ENCODE measurements at places on chromosomes 7 and 10.

GRCh38 chr7:117152213-117153007 lies 170.4 kb downstream of the WNT2 start:
- no peak for DNase-seq

- no peak for DNase-seq
These were observed 110.1 kb downstream of the ACTR3B start for GRCh38 chr7:152869677-152870051.

GRCh38 chr10:16381083-16381482 lies 55.7 kb upstream of the PTER start:
- no peak for DNase-seq

DNA sequence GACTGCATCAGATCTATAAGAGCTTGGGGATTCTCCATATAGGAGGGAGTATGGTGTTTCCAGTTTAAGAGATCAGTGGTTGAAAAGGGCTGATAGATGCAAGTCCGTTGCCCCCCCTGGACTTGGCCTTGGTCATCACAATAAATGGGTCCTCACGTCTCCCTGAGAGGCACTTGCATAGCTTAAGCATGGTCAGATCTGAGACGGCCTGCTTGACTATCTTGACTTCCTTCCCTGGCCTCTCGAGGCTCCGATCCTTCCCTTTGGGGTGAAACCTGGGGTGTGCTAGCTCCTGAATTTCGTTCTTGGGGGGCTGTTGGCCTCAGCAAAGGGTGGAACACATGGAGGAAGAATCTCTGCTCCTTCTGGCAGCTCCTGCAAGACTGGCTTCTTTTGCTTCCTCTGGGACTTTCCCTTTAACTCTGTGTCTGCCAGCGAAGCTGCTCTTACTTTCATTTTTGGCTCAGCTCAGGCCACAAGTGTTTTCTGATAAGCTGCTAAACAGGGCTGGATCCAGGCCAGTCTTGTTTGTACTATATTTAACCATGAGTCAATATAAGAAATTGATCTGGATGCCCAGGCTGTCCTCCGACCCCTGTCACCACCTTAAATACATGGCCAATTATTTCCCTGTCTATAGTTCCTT lies 11.2 kb upstream of the ZNF485 start:
- no peak for DNase-seq

- DNase-seq = no peak
These were observed 18.9 kb downstream of the NOD1 start for GRCh38 chr7:30459591-30460245.

GRCh38 chr10:118698421-118698820 lies 56.3 kb downstream of the CACUL1 start:
- DNase-seq = peak; percentile 80

DNA sequence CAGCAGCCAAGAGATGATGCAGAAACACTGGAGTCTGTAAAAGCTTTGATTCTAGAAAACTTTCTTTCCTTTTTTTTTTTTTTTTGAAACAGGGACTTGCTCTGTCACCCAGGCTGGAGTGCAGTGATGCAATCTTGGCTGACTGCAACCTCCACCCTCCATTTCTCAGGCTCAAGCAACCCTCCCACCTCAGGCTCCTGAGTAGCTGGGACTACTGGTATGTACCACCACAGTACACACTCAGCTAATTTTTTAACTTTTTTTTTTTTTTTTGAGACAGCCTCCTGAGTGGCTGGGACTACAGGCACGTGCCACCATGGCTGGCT lies 17.0 kb upstream of the BAG3 start:
- no peak for DNase-seq

DNA sequence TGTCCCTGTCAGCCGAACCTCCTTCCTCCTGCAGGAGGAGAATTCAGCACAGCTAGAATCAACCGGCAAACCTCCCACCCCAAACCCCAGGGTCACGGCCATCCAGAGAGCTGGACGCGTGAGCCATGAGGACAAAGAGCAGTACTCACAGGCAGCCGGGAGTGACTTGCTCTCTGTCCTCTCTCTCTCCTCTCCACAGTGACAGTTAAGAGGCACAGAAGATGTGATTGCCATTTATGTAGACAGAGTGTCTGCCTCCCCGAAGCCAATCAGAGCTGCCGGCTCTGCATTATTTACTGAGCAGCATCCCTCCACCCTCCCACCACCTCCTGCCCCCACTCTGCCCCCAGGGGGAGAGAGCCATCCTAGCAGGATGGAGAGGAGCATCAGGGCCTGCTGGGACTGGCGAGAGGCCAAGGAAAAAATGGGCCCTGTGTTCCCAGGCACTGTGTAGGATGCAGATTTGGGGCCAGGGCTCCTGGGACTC lies 4.3 kb downstream of the DDC start:
- DNase-seq = no peak

GRCh38 chr7:29282819-29283414 lies 88.3 kb downstream of the CHN2 start:
- no peak for DNase-seq

DNA sequence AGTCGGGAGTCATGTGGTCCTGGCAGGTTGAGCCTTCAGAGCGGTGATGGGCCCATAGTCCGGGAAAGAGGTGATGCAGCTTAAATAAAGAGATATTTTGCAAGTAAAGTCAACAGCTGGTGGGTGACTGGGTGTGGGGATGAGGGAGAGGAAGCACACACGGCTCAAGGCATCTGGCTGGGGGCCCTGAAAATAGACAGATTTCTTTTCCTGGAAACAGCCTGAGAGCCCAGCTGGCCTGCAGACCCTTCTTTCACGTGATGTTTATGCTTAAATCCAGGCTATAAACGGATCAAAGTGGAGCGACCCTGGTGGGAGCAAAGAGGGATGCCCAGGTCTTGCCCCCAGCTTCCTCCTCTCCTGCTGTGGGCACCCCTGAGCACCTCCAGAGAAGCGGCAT lies 149.1 kb downstream of the TEX36 start:
- DNase-seq = no peak

DNA sequence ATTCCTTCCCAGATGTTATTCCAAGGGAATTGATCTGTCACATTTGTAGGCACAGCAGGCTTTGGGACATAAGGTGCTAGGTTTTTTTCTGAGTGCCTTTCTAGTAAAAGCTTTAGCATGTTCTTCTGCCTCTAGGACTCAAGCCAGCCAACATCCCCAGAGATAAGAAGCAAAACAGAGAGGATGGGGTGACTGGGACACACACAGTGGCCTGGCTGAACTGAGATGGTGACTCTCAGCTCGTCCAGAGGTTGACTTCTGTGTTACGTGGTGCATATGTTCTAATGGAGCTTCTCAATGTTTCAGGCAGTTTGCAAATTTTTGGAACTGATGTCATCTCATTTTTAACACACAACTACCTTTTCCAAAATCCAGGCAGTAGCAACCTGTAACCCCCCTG lies 188.1 kb upstream of the CELF2 start:
- no peak for DNase-seq

GRCh38 chr7:43199371-43200160 lies 87.1 kb downstream of the HECW1 start:
- DNase-seq = no peak

DNA sequence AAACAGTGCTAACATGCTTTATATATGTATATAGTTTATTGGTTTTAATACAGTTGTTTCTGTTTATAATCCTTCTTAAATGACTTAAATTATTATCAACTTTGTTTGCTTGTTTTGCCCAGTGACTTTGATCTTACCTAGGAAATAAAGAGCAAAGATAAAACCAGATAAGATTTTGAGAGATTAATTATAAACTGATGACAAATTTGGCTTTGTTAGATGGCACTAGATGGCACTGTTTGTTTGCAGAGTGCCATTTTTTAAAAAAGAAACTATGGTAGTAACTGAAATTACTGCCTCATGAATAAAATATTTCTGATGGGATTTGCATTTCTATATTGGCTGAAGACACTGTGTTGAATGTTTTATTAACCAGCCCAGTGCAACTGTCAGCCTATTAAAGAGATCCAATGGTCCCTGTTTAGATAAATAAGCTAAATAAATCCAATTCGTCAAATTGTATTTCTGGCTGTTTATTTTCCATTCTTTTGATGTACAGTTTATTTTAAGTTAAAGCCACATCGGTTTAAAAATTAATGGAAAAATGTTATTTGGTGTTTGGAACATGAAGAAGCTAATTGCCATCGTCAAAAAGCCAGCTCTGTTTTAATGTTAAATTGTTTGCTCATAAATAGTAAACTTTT lies 28.7 kb downstream of the VTI1A start:
- DNase-seq = no peak

- no peak for DNase-seq
These were observed 8.5 kb upstream of the BAG3 start for GRCh38 chr10:119642556-119643111.

GRCh38 chr7:109637428-109637990 lies 1067.8 kb downstream of the DNAJB9 start:
- no peak for DNase-seq

DNA sequence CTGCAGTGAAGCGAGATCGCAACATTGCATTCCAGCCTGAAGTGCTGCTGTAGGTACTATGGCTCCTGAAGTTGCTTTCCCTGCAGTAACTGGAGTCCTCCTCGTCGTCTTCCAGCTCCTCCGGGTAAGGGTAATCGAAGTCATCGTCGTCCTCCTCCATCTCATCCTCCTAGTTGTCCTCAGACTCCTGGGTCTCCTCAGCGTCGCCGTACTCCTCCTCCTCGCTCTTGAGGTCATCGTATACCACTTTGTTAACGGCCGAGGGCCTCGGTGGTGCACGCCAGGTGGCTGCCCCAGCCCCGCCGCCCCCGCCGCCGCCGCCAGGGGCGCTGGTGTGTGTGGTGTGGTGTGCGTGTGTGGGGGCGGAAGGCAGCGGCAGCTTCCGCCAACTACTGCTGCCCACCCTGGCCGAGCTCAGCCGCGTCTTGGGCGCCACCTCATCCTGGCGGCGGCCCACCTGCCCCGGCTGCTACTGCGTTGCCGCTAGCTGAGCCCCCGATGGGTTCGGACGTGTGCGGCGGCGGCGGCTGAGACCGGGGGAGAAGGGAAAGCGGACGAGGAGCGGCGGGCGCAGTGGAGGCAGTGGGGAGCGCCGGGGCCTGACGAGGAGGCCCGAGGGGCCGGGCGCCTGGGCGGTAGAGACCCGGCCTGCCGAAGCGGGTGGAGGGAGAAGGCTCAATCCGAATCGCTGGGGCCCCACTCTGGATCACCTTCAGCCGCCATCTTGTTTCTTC lies 11.8 kb upstream of the ACBD5 start:
- peak; percentile 68 for DNase-seq

GRCh38 chr7:50362712-50363282 lies 58.3 kb downstream of the IKZF1 start:
- no peak for DNase-seq

DNA sequence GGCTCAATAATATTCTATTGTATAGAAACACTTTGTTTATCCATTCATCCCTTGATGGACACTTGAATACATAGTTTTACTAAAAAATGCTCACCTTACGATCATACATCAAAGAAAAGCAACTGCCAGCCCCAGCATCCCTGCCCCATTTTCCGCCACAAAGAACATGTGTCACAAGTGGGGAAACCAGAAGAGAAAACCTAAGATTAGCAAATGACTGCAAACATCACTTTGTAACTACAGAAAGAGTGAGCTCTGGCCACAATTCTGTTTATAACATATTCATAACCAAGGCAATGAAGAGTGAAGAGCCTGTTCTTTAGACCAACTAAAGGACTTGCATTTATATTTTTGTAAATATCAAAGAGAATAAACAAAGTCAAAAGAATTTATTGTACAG lies 89.8 kb downstream of the DOCK4 start:
- DNase-seq = no peak

Measured in activated CD4-positive, alpha-beta T cell treated with anti-CD3 and anti-CD28 coated beads, Interleukin-2, amount 50 U/mL, for 24 hours (primary cell).